ENCODE measurements at places on chromosomes 6 and 20. TPM values are rescaled to one million over a fixed set of nuclear protein-coding genes. Genes with fewer than 3 reads are reported as not detected.

DNA sequence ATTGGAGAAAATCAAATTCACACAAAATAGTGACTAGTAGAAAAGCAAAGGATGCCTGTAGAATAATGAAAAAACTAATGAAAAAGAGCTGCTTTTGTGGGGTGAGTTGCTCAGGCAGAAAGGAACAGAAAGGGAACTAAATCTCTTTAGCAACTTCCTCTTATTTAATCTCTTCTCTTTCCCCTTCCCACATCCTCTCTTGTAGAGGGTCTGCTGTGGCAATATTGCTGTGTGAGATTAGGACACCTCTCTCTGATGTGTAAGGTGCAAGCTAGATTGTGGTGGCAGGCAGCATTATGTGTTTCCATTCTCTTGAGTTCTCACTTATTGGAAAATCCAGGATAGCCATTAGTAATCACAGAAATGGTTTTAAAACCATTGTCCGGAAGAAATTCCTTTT, 49.7 kb downstream of the SYNE1 start:
- no peak for DNase-seq

DNA sequence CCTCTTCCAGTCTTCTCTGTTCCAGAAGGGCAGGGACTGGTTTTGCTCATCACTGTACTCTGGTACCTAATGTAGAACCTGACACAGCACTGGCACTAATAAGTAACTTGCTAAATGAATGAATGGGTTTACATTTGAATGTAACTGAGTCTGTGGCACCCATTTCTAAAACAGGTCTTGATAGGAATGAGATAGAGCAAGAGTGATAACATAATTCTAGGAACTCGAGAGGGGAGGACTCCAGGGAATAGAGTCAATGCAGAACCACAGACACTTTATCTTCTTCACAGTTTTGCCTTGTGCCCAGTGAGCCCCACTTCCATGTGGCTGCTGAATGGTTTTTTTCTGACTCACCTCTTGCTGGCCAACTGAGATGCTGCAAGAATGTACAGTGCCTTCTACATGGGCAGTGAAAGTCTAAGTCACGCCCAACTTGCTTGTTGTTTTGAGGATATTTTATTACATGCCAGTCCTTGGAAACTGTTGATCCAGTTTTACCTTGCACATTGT, 61.1 kb downstream of the TBC1D7 start:
- DNase-seq = no peak

The ESR1 gene
- 0.44 TPM for total RNA-seq

DNA sequence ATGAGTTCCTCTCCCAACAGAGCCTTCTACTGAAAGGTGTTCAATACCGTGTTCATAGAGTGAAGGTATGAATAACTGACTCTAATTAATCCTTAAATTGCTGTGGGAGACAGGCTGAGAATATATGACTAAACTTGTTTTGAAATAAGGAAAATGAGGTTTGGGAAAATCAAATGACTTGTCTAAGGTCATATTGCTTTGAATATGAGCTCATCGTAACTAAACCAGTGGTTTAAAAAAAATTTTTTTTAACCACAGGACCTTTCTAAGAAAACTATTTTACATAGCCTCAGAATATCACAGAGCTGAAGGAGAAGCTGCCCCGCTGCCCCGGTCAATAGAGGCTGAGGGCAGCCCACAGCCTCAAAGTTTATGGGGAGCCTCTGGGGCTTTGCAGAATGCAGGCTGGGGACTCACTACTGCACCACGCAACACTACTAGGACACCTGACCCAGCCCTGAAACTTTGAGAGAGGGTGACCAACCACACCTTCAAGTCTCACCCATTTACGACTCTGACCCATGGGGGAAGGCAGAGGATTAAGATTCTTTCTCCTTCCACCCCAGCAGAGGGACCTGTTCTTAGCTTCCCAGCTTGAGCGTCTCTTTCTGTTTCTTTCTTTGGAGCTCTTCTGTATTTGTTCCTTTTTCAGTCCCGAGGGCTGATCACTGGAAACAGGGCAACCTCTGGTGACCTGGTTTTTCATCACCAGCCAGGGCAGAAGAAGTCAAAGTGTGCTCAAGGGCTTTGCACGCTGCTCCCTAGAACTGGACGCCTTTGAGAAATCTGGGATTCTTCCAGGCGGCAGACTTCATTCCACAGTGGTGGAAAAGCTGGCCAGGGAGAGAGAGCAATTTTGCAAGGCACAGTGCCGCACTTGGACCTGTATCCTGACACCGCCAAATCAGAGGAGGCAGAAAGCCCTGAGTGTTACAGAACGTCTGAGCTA, 220.2 kb downstream of the ATXN1 start:
- peak; percentile 32 for DNase-seq

The TMEM244 gene
- total RNA-seq = 0.22 TPM

DNA sequence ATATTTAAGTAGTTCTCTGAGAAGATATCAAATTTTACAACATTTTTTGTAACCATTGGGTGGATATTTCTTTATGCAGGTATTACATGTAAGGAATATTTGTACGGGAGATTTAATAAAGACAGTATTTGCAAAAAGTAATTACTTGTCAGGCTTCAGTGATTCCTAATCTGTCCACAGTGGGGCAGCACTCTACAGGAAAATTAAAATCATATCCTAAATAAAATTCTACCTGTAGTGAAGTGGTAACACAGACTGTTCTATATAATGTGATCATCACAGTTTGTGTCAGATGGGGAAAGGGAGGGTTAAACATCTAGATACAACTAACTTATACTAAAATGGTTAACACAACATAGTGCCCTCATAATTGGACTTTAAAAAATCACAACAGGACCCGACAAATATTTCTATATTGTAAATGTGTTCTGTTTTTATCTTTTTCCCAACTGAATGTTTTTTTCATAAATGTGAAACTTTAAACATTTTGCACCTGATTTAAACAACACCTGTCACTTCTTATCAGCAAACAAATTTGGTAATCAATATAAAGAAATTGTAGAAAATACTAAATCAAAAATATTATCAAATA, 145.6 kb upstream of the MANEA start:
- peak; percentile 16 for DNase-seq

DNA sequence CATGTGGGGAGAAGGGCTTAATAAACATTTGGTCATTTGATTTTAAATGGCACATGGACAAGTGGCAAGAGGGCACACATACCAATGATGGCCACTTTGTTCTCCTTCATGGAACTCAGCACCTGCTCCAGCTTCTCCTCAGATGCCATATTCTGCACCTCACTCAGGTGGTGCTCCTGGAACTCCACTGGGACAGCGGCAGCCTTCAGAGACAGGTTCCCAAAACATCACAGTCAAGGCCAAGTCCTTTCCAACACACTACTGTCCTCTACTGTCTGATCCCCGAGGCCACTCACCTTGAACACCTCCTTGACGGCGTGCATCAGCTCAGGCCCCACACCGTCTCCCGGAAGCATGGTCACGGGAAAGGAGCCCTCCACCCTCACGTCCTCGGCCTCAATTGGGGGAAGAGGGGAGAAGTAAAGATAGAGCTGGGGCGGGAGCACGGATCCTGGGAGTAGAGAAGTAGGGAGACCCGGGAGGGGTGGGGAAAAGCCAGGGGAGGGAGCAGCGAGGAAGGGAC, 591 bp downstream of the IDH3B start:
- no peak for DNase-seq

DNA sequence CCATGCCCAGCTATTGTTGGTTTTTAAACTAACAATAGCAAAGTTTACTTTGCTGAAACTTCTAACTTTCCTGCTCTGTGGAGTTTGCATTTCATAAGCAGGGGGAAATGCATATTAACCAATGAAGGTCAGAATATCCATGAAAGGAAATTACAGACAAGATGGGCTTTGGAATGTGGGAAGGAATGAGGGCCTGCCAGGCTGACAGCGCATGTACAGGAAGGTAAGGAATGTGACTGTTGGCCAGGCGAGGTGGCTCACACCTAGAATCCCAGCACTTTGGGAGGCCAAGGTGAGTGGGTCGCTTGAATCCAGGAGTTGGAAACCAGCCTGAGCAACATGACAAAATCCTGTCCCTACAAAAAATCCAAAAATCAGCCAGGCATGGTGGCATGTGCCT, 49.6 kb downstream of the CDK5RAP1 start:
- DNase-seq = no peak

The DHX16 gene
- 18.6 TPM for total RNA-seq

- DNase-seq = no peak
These were observed 7.0 kb downstream of the UQCC1 start for GRCh38 chr20:35404614-35405259.

GRCh38 chr20:32537657-32538525, 47.2 kb downstream of the NOL4L start:
- no peak for DNase-seq

The ADGRB3 gene
- 1.5 TPM for total RNA-seq

The EHMT2 gene
- total RNA-seq = 28.3 TPM
